ENCODE measurements at places on chromosomes 16 and 17.

DNA sequence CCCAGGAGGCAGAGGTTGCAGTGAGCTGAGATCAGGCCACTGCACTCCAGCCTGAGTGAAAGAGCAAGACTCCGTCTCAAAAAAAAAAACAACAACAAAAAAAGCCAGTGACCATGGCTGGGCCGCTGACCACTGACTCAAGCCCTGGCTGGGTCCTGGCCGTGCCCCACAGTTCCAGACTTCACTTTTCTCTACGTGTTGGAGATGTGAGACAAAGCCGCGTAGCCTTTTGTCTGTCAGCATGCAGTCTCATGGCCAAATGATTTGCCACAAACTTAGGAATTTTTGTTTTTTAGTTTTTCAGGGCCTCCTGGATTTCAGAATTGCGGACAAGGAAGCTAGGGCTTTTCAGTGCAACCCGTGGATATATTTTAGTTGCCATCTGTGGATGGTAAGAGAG, 89.3 kb upstream of the CIBAR2 start:
- no peak for DNase-seq

DNA sequence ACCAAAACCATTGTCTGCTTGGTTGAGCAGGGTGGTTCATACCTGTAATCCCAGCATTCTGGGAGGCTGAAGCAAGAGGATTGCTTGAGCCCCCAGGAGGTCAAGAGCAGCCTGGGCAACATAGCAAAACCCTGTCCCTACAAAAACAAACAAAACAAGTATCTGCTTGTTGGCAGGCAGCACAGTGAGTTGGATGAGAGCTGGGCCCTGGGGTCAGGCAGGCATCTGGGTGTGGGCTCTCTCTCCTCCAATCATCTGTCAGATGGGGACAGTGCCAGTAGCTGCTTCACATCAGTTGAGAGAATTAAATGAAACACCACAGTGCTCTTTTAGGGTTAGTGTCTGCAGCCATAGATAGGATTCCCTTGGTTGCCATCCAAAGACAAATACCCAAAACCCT, 5.8 kb downstream of the ARMC7 start:
- DNase-seq = no peak

DNA sequence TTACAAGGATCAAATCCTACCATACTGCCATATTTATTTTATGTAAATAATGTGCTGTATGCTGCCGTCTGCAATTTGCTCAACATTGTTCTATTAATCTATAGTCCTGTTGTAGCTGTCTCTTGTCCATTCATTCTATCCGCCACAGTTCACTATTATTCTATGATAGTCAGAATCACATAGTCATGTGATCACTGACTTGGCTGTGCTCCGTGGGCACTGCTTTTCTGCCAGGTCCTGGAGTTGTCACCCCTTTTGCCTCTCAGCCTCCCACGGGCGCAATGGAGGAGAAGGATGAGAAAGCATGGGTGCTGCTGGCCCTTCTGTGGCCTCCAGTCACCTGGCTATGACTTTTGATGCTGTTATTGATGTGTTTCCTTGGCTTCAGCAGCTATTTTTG, 37.3 kb upstream of the ANKFY1 start:
- no peak for DNase-seq

DNA sequence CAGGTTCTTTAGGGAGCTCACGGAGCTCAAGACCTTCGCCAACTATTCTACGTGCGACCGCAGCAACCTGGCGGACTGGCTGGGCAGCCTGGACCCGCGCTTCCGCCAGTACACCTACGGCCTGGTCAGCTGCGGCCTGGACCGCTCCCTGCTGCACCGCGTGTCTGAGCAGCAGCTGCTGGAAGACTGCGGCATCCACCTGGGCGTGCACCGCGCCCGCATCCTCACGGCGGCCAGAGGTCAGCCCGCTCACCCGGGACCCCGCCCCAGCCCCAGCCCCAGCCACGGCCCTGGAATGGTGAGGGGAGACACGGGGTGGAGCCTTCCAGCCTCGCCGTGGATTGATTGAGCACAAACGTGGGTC, 13.5 kb downstream of the SARM1 start:
- no peak for DNase-seq

DNA sequence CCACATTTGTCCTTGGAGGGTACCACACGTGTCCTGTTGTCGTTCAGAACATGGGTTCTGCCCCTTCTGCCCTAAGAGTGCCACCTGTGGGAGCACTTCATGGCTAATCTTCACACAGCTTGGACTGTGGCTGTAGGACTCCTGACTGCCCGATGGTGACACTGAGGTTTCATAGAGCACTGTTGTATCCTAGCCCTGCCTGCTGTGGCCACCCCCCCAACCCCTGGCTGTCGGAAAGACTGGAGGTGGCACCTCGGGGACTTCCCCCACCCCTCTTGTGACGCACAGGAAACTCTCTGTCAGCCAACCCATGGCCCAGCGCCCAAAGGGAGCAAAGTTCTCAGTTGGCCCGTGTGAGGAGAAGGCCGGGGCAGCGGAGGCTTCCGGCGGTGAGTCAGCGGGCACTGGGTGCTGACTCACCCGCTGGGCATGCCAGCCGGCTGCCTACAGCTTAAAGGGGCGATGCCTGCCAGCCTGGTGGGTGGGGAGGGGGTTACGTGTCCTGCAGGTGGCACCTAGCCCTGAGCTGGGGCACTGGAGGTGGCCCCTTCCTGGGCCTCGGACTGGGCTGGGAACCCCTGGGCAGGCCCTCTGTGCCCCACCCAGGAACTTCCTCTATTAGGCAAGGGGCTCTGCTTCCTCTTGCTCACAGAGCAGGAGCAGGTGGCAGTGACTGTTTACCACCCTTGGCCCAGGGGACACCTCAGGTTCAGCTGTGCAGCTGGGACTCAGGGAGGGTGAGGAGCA, 3.4 kb downstream of the MAP2K3 start:
- DNase-seq = peak; percentile 93

DNA sequence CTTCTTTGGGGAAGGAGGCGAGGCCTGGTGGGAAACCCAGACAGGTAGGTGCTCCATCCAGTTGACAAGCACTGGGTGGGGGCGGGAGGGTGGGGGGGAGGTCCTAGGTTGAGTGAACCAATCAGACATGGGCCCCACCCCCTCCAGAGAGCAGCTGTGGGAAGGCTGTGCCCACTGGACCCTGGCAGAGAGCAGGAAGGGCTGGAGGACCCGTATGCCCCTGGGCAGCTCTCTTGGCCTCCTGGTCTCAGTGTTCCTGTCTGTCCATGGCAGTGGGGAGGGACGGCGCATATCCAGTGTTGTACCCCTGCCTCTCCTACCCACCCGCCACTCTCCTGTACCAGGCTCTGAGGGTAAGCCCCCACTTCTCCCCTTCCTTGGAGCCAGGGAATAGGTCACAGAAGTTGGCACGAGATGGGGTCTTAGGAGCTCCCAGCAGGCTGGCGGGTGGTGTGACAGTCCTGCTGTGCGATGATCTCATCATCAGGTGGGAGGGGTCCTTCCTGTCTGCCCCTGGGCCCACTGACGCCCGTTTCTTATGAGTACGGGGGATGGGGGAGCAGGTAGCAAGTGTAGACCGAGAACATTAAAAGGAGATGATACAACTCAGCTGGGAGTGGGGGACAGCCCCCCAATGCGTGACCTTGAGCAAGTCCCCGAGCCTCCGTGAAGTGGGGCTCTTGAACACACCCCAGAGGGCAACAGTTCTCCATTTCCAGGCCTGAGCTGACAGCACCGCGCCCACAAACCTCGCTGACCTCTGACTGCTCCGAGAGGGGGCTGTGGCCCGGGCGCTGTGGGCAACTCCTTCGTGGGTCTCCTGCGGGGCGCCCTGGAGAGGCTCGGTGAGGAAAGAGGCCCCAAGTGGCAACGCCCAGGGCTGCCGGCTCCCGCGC, 1.2 kb upstream of the ZFPM1 start:
- DNase-seq = no peak

DNA sequence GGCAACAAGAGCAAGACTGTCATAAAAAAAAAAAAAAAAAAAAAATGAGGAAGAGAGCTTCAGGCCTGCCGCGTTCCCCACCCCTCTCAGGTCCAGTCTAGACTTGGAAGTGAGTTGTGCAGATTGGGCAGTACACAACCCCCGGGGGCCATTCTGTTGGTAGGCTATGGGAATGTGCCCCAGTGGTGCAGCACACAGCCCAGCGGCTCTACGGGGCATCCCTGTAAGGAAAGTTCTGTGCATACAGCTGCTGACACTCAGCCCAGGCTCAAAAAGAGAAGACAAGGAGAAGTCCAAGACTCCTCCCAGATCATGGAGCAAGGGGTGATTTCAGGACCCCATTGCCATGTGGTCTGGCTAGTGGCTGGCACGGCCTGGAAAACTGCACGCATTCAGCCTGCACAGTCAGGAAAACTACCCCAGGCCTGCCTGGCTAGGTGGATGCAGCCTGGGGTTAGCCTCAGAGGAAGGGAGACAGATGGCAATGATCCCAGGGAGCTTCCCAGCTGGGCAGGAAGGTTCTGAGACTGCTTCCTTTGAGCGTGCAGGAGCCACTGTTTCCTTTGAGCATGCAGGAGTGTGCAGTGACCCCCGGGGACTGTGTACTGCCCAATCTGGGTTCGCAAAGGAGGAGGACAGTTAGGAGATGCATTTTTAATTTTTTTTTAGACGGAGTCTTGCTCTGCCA, 44.8 kb downstream of the PECAM1 start:
- DNase-seq = no peak

DNA sequence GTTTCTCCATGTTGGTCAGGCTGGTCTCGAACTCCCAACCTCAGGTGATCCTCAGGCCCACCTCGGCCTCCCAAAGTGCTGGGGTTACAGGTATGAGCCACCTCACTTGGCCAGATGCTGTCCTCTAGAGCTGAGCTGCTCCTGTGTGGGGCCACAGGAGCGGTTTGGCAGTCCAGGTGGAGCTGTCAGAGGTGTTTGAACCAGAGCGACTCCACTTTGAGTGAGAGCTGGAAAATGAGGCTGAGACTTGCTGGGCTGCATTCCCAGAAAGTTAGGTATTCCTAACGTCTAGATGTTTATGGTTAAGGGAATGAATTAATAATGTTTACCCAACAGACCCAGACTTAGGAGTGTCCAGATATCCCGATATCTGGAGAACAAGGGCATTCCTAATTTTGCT, 16.8 kb upstream of the PSMD7 start:
- DNase-seq = no peak

GRCh38 chr17:19336938-19337711, 25.4 kb downstream of the B9D1 start:
- DNase-seq = no peak

- no peak for DNase-seq
These were observed 4.2 kb upstream of the GAA start for GRCh38 chr17:80097127-80097621.

DNA sequence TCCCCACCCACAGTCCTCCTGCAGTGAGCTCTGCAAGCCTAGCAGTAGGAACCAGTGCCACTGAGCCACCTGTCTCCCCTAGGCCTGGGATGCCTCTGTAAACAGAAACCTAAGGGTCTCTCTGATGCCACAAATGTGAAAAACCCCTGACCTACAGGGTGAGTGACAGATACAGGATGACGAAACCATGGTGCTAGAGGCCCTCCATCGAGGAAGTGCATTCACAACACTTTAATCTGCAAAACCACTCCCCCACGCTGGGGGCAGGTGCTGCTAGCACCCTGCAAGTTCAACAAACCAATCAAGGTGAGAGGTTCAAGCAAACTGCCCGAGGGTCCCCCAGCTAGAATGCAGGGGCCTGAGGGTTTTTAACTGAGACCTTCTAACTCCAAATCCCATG, 59.5 kb downstream of the CDYL2 start:
- no peak for DNase-seq

GRCh38 chr16:69131839-69132423, 457 bp downstream of the CHTF8 start:
- DNase-seq = peak; percentile 57

DNA sequence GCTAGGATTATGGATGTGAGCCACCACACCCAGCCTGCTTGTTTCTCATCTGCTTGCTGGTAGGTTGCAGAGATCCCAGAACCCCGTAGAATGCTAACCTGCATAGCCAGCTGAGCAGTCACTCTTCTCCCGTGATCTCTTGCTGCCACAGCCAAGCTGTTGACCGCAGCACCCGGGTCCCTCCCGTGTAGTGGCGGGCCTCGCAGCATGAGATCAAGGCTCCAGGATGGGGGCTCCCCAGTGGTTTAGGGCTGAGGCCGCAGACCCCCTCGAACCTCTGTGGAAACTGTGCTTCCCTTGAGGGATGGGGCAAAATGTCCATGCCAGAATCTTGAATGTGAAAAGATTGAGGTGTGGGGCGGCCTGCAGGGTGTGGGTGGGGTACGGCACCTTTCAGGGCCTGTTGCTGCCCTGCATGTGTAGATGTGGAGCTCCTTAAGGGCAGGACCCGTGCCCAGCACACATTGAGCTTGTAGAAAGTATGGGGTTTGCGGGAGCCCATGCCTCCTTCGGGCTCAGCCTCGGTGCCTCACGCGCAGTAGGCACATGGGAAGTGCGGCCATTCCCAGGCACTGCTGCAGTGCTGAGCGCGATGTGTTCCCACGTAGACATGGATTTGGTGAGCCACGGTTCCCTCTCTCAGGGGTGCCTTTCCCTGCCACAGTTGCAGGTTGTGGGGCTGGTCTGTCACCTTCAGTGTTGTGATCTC, 99.9 kb downstream of the BANP start:
- no peak for DNase-seq

DNA sequence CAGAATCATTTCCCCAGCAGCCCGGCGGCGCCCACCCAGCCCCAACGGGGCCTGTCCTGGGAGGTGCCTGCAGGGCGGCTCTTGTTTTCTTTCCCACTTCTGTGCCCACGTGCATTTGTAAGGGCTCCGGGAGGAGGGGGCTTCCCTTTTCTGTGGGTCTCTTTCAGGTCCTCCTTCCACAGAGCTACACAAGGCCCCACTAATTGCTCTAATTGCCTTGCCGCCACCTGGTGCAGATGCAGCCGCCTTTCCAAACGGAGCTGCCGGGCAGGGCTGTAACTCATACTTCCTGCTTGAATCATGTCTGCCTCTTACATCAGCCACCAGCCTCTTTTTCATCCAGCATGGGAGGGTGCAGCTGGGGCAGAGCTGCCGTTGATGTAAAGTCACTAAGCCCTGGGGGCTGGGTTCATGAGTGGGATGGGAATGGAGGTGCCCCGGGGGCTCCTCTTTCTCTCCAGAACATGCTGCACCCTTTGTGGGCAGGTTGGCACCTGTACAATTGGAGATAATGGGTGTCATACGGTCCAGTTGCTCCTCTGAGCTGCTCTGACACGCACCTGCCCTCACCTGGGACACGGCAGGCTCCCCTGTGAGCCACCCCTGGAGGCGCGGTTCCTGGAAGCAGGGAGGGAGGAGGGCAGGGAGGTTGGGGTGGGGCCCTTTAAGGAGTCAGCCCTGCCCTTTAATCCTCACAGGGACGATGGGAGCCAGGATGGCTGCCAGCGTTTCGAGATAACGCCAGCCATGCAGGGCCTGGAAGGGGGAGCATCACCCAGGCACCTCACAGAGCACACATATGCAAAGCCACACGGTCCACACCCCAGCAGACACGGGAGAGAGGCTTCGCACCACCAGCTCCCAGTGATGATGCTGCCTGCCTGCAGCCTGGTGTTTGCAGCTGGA, 41.1 kb upstream of the KLHDC4 start:
- DNase-seq = no peak

DNA sequence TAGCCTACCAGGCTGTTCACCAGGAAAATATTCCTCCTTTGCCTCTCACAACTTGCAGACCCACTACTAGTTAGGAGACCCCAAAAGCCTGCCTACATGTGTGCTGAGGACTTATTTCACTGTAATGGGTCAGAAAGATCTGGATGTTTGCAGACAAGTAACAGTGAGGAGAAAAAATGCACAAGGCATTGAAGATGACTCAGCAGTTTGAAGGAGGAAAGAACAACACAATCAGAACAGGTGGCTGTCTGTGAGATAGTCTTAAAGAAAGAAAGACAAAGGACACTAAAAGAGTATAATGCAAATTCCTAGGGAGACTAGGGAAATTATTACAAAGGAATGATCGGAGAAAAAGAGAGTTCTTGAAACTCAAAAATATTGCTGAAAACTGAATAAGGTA, 69.0 kb downstream of the ANKFN1 start:
- no peak for DNase-seq
